ENCODE measurements at places on chromosomes 4 and X.

DNA sequence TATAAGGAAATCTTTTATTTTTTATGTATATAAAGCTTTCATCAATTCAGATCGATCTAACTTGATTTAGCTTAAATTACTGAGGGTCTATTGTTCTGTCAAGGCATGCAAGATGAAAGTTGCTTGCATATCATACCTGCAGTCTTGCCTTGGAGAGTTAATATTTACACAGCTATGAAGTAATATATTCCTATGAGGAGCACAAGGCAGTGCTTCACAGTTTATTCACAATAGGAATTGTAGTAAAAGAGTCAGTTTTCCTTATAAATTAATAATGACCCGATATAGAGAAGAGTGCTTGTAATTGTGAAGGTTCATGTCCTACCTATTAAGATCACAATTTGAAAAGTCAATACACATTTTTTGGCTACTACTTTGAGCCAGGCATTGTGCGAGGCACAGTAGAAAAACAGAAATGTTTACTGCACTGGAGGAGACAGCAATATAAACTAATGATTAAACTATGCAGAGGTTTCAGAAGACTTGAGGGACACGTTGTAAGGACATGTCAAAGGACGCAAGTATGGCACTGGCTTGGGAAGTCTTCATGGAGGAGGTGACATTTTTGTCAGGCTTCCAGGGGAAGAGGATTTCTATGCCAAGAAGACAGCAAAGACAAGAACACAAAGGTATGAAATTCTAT, 38.8 kb downstream of the REELD1 start:
- DNase-seq, result no peak

- no peak for DNase-seq
These were observed 54.3 kb downstream of the DCTD start for GRCh38 chr4:182862921-182863320.

- DNase-seq, result no peak
These were observed 11.2 kb upstream of the NUDT11 start for GRCh38 chrX:51507551-51507950.

DNA sequence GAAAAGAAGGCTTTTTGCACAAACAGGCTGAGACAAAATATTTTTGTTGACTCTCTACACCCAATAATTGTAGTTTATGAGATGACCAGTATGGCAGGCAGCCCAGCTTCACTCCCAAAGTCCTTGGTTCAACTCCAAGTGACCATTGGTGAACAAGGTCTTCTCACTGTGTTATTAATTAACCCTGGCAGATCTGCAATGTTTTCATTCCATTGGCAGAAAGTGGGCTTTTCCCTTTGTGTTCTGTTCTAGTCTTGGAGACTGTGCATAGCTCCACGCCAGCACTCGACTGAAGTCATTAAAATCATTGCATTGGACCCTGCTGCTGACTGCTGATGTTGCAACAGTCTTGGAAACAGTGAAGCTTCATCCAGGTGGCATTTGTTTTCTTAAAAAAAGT, 277.3 kb upstream of the HAND2 start:
- DNase-seq, result no peak

- DNase-seq, result no peak
These were observed 660 bp upstream of the HSPA4L start for GRCh38 chr4:127781300-127782024.

DNA sequence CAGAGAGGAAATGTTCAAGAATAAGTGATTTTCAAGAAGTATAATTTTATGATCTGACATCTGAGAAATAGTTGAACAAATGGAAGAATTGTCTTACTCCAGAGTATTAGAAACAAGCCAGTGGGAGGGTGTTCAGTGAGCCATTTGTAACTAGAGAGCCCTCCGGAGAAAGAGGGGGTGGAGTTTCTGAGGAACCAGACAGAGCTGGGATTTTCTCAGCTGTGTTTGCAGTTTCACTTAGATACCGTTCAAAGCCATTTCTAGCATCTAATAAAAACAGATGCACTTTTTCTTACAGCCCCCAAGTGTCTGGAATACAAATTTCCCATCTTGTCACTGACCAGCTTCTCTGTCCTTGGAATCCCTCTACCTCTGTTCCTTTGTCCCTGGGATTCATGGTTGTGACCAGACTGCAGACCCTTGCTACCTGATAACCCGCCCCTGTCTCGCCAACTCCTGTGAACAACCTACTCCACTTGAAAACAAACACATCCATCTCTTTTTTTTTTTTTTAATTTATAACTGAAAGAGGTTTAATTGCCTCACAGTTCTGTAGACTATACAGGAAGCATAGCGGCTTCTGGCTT, 132.8 kb upstream of the KLF3 start:
- no peak for DNase-seq

- DNase-seq, result no peak
These were observed 786.1 kb upstream of the AADAT start for GRCh38 chr4:170875868-170876267.

DNA sequence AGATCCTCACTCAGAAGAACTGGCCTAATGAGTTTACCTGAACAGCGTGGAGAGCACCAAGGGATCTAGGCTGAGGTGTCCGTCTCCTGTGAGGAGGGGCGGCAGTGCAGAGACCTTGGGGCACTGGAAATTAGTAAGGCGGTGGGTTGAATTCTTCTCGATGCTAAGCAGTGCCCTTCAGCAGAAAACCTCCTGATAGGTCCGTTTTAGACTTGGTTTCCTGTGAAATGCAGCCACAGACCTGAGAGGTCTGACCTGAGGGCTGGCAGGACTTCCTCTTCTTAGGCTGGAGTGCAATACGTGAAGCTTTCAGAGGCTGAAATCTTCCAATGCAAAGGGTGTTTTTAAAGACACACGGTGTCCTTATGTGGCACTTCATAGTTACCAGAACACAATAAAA, at the start of gene CLNK:
Gene CLNK (minus strand): TSS at position 138 of the 400 bp plus-strand sequence. CDS start 16,899 bp downstream, outside the sequence.
- no peak for DNase-seq

- no peak for DNase-seq
These were observed 750 bp downstream of the TMEM129 start for GRCh38 chr4:1720163-1720983.

GRCh38 chr4:57044279-57044678, 65.6 kb downstream of the POLR2B start:
- DNase-seq, result no peak

GRCh38 chr4:6124386-6125102, 75.8 kb downstream of the JAKMIP1 start:
- no peak for DNase-seq

DNA sequence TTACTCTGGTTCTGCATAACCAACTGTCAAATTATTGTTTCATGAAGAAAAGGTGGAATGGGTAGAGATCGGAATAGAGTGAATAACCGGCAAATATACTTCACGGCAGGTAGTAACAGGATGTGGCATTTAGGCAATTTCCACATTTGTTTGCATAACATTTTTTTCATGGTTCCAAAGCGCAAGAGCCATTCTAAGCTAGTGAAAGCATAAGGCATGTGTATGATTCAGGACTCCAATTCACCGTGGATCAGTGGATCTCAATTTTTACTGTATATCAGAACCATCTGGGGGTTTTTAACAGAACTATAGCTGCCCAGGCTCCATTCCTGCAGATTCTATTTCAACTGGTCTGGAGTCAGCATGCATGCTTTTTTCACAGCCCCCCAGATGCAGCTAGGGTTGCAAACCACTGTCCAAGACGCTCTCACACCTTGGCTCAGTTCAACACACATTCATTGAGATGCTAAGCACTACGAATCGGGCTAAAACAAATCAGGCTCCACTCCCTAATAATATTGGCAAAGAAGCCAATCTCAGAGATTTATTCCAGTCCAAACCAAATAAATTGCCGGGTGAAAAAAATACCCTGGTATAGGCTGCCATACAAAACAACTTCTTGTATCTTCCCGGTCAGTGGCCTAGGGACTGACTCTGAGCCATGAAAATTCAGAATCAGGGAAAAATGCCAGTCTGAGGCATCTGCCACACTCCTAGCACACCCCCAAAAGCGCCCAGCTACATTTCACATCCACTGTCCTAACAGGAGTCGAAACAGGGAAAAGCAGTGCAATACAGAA, 30.0 kb downstream of the AFAP1 start:
- no peak for DNase-seq

DNA sequence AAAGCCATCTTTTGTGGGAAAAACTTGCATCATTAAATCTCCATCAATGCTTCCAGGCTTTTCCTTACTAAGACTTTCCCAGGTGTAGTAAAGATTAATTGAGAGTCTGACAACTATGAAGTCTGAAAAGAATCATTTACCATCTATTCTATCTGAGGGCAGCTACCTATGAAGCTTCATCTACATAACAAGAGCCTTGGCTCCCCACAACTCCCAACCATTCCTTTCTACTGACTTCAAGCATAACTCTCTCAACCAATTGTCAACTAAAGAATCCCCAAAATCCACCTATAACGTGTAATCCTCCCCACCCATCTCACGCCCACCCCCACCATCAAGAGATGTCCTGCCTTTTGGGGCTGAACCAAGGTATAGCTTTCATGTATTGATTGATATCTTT, 101.5 kb upstream of the GABRA2 start:
- DNase-seq, result no peak

DNA sequence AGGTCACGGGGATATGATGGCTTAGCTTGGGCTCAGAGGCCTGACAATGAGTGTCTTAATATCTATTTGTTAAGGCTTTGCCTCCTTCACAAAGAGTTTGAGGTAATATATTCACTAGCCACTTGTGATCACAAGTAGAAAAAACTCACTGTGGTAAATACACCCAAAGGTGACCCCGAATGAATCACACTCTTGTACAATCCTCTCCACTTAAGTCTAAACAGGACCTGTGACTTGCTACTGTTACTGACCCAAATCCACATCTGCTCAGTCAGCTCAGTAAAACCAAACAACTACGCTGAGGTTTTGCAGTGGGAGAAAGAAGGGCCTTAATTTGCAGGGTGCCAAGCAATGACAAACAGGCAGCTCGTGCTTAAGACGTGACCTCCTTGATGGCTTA, 223.8 kb upstream of the MAGEC2 start:
- no peak for DNase-seq

GRCh38 chr4:156998500-156999174, 27.0 kb upstream of the PDGFC start:
- DNase-seq, result no peak

- no peak for DNase-seq
These were observed 7.9 kb upstream of the PTPN13 start for GRCh38 chr4:86586160-86586572.

- DNase-seq, result no peak
These were observed 149.9 kb downstream of the CHIC2 start for GRCh38 chr4:53914313-53915016.

DNA sequence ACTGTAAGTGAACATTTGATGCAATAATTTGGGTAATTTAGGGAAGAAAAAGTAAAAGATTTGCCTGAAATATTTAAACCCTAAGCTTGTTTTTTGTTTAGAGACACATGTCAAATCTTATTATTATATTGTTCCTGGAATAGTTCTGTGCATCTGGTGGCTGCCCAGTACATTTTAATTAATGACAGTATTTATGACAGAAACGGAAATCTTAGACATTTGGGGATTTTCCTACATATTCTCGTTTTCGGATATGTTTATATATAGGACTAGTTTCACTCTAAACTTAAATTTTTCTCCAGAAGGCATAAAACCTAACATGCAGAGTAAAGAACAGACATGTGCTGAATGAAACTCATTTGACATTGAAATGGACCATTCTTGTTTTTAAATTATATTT, 125.6 kb upstream of the PAQR3 start:
- DNase-seq, result no peak

GRCh38 chrX:11836284-11836683, 78.2 kb downstream of the MSL3 start:
- DNase-seq, result no peak

DNA sequence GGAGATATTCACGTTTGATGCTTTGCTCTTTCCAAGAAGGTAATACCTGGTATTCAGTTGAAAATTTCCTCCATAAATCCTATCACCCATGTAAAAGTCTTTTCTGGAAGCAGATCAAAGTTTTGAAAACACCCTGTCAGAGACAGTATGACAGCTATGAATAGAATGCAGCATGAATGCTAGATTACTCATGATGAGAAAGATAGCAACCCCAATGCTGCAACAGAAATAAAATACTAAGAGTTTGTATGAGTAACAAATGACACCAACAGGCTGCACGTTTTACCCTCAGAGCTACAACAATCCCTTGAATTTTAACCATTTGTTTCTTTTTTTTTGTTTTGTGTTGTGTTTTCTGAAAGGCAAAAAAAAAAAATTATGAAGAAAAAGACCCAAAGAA, 108.6 kb downstream of the ARHGAP6 start:
- DNase-seq, result no peak

DNA sequence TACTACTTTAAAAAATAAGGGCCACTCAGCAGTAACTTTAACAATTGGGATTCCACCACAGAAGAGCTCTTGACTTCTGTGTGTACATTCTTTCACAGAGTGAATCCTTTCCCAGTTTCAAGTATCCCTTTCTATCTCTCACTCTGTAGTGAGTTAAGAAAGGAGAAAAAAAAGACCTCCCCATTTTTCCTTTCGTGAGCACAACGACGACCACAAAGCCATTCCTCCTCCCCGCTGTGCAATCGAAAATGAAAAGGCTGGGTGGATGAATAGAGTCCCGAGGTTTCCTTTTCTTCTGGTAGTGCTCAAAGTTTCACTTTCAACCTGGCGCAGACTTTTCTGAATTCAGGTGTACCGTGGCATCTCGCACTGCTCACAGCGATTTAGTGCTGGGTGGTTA, 58.0 kb downstream of the TAB3 start:
- DNase-seq, result peak; percentile 1

GRCh38 chr4:70765368-70765767, 43.6 kb downstream of the RUFY3 start:
- DNase-seq, result no peak

DNA sequence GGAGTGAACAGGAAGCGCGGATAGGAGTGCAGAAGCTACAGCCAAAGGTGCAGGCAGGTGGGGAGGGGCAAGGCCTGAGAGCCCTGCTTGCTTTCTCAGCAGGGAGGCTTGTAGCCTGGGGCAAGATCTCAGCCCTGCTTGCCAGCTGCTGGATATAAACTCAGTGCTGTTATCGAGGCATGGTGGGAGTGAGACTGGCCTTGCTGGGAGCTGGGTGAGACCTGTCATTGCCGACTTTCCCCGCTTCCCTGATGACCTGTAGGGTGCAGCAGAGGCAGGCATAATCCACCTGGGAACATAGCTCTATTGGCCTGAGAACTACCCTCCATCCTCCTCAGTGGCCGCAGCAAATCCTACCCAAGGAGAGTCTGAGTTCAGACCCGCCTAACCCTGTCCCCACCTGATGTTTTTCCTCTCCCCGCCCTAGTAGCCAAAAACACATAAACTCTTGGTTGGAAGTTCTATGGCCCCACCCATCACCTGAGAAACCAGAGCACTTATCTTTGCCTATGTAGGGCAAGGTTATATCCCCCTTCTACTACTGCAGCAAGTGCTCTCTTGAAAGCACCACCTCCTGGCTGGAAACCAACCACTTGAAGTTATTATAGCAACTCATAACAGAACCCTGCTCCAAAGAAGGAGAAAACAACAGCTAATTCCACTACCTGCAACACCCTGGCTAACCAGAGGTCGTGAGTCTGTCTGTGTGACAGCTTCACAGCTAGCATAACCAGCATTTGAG, 80.7 kb downstream of the FHIP1A start:
- no peak for DNase-seq

Measured in stimulated activated CD4-positive, alpha-beta T cell treated with anti-CD3 and anti-CD28 coated beads, Interleukin-1b, Interleukin-23, amount 100 ng/mL, for 24 hours (primary cell).